SJCRH30 (cell line): ENCODE measurements at places on chromosomes 7 and 10. TPM values are rescaled to one million over a fixed set of nuclear protein-coding genes. Genes with fewer than 3 reads are reported as not detected.

DNA sequence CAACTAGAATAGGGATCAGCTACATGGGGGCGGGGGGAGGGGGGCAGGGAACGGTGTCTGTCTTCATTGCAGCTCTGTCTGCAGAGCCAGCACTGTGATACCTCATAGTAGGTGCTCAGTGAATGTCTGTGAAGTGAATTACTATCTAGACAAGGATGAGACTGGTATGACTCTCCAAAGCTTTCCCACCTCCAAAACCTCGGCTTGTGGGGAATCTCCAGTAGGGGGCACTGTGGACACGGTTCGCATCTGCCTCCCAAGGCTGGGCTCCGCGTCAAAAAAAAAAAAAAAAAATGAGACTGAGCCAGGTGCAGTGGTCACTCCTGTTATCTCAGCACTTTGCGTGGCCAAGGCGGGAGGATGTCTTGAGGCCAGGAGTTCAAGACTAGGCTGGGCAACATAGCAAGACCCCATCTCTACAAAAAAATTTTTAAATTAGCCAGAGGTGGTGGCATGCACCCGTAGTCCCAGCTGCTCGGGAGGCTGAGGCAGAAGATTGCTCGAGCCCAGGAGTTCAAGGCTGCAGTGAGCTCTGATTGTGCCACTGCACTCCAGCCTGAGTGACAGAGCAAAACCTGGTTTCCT, 9.6 kb downstream of the TRIM56 start:
- no peaks in the 10 kb centered on the region for H3K27me3 ChIP-seq
- peaks cover 7% of the 10 kb centered on the region for H3K4me1 ChIP-seq
- H3K36me3 ChIP-seq = 0 out of 2 replicates have a peak, but pooled peaks cover 6% of the 10 kb centered on the region
- no peak overlapping the region for H3K27ac ChIP-seq
- DNase-seq = peak; percentile 75
- no peak overlapping the region for H3K4me3 ChIP-seq

DNA sequence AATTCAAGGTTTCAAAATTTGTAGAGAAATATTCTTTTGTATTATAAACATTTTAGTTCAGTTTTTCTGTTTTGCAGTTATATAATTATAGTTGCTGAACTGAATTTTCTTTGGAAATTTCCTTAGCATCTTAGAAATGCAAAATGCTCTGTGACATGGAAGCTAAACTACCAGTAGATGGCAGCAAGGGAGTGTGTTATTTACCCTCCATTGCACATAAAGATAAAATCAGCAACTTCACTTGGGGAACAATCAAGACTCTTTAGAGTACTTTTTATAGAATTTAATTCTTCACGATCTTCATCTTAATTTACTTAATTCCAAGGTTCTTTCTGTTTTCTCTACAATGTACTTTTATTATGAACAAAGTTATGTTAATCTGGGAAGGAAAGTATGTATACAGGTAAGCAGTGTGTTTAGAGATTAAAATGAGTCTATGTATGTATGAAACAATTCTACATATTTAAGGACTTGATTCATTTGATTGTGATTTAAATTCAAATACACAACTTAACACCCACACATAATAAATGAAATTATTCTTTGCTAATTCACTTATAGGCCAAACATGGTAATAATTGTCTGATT, 404.2 kb downstream of the THSD7A start:
- peak; percentile 74 for DNase-seq
- H3K27ac ChIP-seq = no peak overlapping the region
- H3K27me3 ChIP-seq = no peaks in the 10 kb centered on the region
- no peaks in the 10 kb centered on the region for H3K4me1 ChIP-seq

GRCh38 chr10:97771055-97771891, 526 bp downstream of the SFRP5 start:
- no peaks in the 10 kb centered on the region for H3K36me3 ChIP-seq
- no peak overlapping the region for H3K4me3 ChIP-seq
- DNase-seq = no peak
- no peak overlapping the region for H3K27ac ChIP-seq
- H3K27me3 ChIP-seq = no peaks in the 10 kb centered on the region

DNA sequence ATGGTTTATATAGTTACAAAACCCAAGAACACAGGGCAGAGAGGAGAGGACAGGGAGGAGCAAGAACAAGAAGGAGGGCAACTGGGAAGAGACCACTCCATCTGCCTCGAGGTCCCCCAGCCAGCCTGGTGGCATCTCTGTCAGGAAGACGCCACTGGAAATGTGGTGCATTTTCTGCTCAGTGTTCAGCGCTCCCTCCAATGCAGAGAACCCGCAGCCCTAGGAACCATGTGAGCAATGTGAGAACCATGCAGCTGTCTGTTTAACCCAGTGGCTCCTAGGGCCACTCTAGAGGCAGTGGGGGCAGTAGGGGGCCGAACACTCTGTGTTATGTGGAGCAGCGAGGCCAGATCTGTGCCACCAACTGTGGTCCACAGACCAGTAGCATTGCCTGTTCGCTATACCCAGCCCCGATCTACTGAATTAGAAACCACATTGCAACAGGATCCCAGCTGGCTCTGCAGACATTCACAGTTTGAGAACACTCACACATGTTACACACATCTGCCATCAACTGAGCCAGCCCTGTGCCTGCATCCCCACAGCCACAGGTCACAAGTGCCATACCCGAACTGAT, 110.2 kb downstream of the CPXM2 start:
- no peaks in the 10 kb centered on the region for H3K4me1 ChIP-seq
- no peak for DNase-seq
- H3K27ac ChIP-seq = no peak overlapping the region
- peaks cover 12% of the 10 kb centered on the region; the same call in 1 of the 2 replicates for H3K27me3 ChIP-seq
- no peak overlapping the region for H3K4me3 ChIP-seq

DNA sequence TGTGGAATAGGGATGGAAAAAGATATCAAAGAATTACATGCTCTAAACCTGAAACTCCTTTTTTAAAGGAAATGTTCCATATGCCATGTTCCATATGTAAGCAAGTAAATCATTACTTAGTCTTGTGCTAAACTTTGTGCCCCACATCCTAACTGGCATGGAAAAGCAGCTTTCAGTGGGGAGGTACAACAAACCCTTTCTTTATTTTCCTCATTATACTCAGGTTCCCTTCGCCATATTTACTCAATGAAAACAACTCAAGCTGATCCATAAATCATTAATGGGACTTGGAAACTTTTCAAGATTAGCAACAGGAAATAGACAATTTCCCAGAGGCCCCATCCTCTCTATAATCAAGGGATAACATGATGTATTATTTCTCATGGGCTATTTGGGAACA, 56.0 kb downstream of the GSAP start:
- DNase-seq = no peak
- no peaks in the 10 kb centered on the region for H3K36me3 ChIP-seq
- H3K4me3 ChIP-seq = no peak overlapping the region
- H3K4me1 ChIP-seq = 0 out of 2 replicates have a peak, but pooled peaks cover 4% of the 10 kb centered on the region
- H3K27ac ChIP-seq = no peak overlapping the region

- peak overlapping the region; percentile 100 for H3K27ac ChIP-seq
- H3K27me3 ChIP-seq = no peaks in the 10 kb centered on the region
- peak; percentile 86 for DNase-seq
- no peak overlapping the region; the same call in 1 of the 2 replicates for H3K4me3 ChIP-seq
- no peaks in the 10 kb centered on the region for H3K36me3 ChIP-seq
These were observed 69.4 kb upstream of the HECTD2 start for GRCh38 chr10:91340613-91341362.

- H3K4me1 ChIP-seq = no peaks in the 10 kb centered on the region
- no peak for DNase-seq
- H3K27me3 ChIP-seq = no peaks in the 10 kb centered on the region
- no peak overlapping the region for H3K27ac ChIP-seq
These were observed 13.9 kb upstream of the TBATA start for GRCh38 chr10:70799124-70799523.

DNA sequence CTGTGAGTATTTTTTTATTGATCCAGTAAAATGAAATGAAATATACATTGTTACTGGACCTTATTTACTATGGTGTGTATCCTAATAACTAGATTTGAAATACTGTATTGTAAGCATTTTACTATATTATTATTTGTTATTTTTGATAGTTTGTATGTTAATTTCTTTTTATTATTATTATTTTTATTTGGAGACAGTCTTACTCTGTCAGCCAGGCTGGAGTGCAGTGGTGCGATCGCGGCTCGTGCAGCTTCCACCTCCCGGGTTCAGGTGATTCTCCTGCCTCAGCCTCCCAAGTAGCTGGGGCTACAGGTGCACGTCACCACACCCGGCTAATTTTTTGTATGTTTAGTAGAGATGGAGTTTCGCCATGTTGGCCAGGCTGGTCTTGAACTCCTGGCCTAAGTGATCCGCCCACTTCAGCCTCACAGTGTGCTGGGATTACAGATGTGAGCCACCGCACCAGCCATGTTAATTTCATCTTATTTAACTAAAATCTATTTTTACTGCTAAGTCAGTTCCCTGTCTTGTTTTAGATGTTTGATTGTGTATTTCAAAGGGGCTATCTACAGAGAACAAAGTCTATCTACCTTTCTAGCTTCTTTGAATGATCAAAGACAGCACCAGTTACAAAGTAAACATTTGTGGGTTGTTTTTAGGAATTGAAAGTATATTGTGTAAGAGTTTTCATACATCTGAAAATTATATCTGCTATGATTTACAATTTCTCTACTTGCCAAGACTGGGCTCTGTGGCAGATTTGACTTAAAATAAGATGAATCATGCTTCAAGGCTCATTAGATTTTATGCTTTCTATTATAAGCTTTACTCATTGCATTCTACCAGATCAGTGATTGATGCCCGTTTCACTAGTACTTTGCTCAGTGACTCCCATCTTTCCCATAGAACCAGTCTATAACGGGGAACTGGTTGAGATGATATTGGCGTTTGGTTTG, 41.6 kb downstream of the CDC123 start:
- no peak overlapping the region for H3K4me3 ChIP-seq
- DNase-seq = no peak
- peaks cover 26% of the 10 kb centered on the region for H3K36me3 ChIP-seq

DNA sequence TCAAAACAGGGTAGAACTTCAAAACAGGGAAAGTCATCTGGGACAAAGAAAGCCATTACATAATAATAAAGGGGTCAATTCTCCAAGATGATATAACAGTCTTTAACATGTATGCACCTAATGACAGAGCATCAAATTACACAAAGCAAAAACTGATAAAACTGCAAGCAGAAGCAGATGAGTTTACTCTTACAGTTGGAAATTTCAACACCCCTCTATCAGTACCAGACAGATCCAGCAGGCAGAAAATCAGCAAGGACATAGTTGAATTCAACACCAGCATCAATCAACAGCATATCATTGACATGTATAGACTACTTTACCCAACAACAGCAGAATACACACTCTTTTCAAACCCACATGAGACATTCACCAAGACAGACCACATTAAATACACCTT, 233.0 kb upstream of the NEBL start:
- H3K4me3 ChIP-seq = no peak overlapping the region
- no peak overlapping the region for H3K27ac ChIP-seq
- no peaks in the 10 kb centered on the region for H3K27me3 ChIP-seq
- H3K36me3 ChIP-seq = no peaks in the 10 kb centered on the region

GRCh38 chr7:154640266-154640865, 362.6 kb downstream of the PAXIP1 start:
- no peaks in the 10 kb centered on the region for H3K4me1 ChIP-seq
- no peaks in the 10 kb centered on the region for H3K36me3 ChIP-seq
- H3K4me3 ChIP-seq = no peak overlapping the region
- no peak overlapping the region for H3K27ac ChIP-seq
- DNase-seq = no peak

DNA sequence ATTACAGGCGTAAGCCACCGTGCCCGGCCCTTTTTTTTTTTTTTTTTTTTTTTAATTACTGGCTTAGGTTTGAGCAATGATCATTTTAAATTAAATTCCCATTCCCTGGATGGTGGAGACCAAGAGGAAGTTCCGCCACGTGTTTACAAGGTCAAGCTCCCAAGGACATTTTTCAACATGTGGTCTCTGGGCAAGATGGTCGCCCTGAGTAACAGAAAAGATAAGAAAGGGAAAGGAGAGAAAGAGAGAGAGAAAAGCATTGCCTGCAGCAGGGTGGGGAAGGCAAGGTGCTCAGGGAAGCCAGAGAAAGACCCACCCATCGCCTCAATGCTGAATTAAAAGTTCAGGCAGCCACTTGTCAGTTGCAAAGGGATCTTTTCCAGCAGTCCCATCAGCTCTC, 45.2 kb upstream of the CHST3 start:
- no peaks in the 10 kb centered on the region for H3K4me1 ChIP-seq
- H3K4me3 ChIP-seq = no peak overlapping the region
- no peaks in the 10 kb centered on the region for H3K27me3 ChIP-seq
- no peak overlapping the region for H3K27ac ChIP-seq

DNA sequence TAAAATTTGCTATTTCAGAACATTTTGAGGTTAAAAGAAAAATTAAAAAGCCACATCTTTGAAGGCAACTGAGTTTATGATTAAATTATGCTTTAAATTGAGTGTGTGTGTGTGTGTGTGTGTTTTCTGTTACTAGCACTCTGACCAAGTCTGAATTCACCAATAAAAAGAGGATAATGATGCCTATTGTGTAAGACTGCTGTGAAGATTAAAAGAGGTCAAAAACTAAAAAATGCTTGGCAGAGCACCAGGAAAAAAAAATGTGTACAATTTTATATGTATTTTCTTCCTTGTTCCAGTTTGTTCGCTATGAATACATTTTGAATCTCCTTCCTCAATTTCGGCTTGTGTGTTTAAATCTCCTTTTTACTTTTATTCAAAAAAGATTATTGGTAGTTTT, 316.6 kb upstream of the MAGI2 start:
- H3K27me3 ChIP-seq = no peaks in the 10 kb centered on the region
- no peak overlapping the region for H3K27ac ChIP-seq
- no peaks in the 10 kb centered on the region for H3K4me1 ChIP-seq
- no peaks in the 10 kb centered on the region for H3K36me3 ChIP-seq

DNA sequence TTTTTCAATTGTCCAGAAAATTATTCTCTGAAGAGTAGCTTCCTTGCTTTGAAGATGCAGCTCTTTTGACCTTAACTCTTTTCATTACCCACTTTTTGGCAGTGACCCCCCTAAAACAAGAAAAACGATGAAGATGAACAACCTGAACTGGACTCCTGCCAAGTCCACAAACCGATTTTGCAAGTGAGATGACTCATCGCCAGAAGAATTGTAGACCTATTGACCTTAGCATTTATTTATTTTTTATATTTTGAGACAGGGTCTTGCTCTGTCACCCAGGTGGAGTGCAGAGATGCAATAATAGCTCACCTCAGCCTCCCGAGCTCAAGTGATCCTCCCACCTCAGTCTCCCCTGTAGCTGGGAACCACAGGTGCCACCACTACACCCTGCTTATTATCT, 859.2 kb downstream of the GATA3 start:
- H3K27me3 ChIP-seq = no peaks in the 10 kb centered on the region
- no peak overlapping the region for H3K4me3 ChIP-seq
- H3K36me3 ChIP-seq = no peaks in the 10 kb centered on the region
- H3K27ac ChIP-seq = no peak overlapping the region
- no peaks in the 10 kb centered on the region for H3K4me1 ChIP-seq

GRCh38 chr7:128266883-128267594, 26.0 kb downstream of the LEP start:
- H3K4me3 ChIP-seq = peak overlapping the region; percentile 52
- peaks cover 9% of the 10 kb centered on the region; the same call in 1 of the 2 replicates for H3K4me1 ChIP-seq
- no peaks in the 10 kb centered on the region for H3K27me3 ChIP-seq
- H3K27ac ChIP-seq = peak overlapping the region; percentile 43

- no peaks in the 10 kb centered on the region for H3K27me3 ChIP-seq
- peaks cover 7% of the 10 kb centered on the region for H3K4me1 ChIP-seq
- peak; percentile 62 for DNase-seq
- peak overlapping the region; percentile 1; the same call in 1 of the 2 replicates for H3K27ac ChIP-seq
- H3K36me3 ChIP-seq = peaks cover 13% of the 10 kb centered on the region
These were observed 6.8 kb downstream of the ORAI2 start for GRCh38 chr7:102439963-102440795.

The ITGA8 gene
- not detected in 2 replicates for total RNA-seq

The EGFR gene
- total RNA-seq = 7.3 and 8.3 TPM in 2 replicates

The HECW1 gene
- total RNA-seq = not detected in 2 replicates

The MLXIPL gene
- 0.10 TPM in 1 of 2 replicates, not detected in the other for total RNA-seq

The GFRA1 gene
- total RNA-seq = 24.3 and 26.5 TPM in 2 replicates

The MRC1 gene
- 0.03 TPM in 1 of 2 replicates, not detected in the other for total RNA-seq

The ABCB8 gene
- 20.8 and 22.3 TPM in 2 replicates for total RNA-seq

The PILRA gene
- 0.83 TPM in 1 of 2 replicates, not detected in the other for total RNA-seq

The LEP gene
- total RNA-seq = not detected in 2 replicates

The CLCN1 gene
- not detected in 2 replicates for total RNA-seq

The ANLN gene
- total RNA-seq = 195 and 215 TPM in 2 replicates
